ENCODE measurements at places on chromosomes 6 and 20. TPM values are rescaled to one million over a fixed set of nuclear protein-coding genes. Genes with fewer than 3 reads are reported as not detected.

The RIPOR3 gene
- 0.07 TPM for total RNA-seq

The ZNF391 gene
- 3.5 TPM for total RNA-seq

The TBXT gene
- total RNA-seq = not detected

The HAO1 gene
- not detected for total RNA-seq

The SLC16A10 gene
- 0.14 TPM for total RNA-seq

The OPRM1 gene
- not detected for total RNA-seq

The GPSM3 gene
- total RNA-seq = 13.2 TPM

The TRIM40 gene
- not detected for total RNA-seq

The SIRPA gene
- 35.1 TPM for total RNA-seq

The WFDC12 gene
- 0.18 TPM for total RNA-seq

The NCOA5 gene
- 24.9 TPM for total RNA-seq

The PDYN gene
- total RNA-seq = not detected

The SLC22A16 gene
- not detected for total RNA-seq

The PHF20 gene
- 28.1 TPM for total RNA-seq

The SLC17A3 gene
- total RNA-seq = not detected

The PACRG gene
- total RNA-seq = not detected

The SCAF8 gene
- total RNA-seq = 33.8 TPM

The ARFGEF3 gene
- total RNA-seq = 0.04 TPM

The LBP gene
- not detected for total RNA-seq

The RSPO3 gene
- total RNA-seq = not detected

The MCCD1 gene
- not detected for total RNA-seq

The STK4 gene
- total RNA-seq = 32.0 TPM

The MUC22 gene
- not detected for total RNA-seq

The LST1 gene
- 0.34 TPM for total RNA-seq

The EYA4 gene
- total RNA-seq = not detected

The C6orf141 gene
- 19.8 TPM for total RNA-seq

The PHACTR3 gene
- total RNA-seq = 34.0 TPM

The HFE gene
- 13.2 TPM for total RNA-seq

The POM121L2 gene
- total RNA-seq = not detected

The MUCL3 gene
- not detected for total RNA-seq

The TAGAP gene
- total RNA-seq = 0.07 TPM

The AIF1 gene
- total RNA-seq = not detected

The KCNQ5 gene
- 6.4 TPM for total RNA-seq

The WFDC10B gene
- total RNA-seq = not detected

The ECT2L gene
- total RNA-seq = not detected

The TUBB1 gene
- not detected for total RNA-seq

The SDCBP2 gene
- 5.3 TPM for total RNA-seq

The SLC4A11 gene
- 11.3 TPM for total RNA-seq

The KCNK5 gene
- 0.04 TPM for total RNA-seq

The DNAH8 gene
- under 0.01 TPM for total RNA-seq

Data from foreskin keratinocyte (primary cell).